ENCODE measurements at places on chromosomes 7 and 10. TPM values are rescaled to one million over a fixed set of nuclear protein-coding genes. Genes with fewer than 3 reads are reported as not detected.
A peak's percentile ranks its signal among the peaks of the same experiment; 100 is the strongest.

DNA sequence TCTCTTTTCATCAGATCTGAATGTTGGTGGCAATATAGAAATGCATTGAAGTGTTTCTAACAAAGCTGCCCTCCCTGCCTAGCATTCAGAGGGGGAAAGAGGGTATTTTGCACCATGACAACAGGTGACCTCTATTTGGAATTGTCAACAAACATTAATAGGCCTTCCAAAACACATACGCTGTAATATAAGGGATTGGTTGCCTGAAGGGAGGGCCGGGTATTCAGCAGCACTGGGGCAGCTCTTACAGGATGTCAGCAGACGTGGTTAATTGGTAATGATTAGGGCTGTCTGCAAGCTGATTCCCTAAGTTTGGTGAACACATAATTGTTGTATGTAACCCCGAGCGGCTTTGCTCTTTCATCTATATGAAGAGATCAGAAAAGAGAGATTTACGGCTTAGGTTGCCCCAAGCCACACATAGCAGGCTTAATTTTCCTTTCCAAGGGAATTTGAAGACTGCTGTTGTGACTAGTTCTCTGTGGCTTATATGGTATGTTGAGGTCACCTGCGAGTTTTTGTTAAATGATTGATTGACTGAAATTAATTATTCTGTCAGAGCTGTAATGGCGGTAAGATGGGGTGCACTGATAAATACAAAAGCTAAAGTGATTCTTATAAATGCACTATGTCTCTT is 759.3 kb downstream of the LRMDA start:
- H3K27ac ChIP-seq, result peak overlapping the region; percentile 47
- no peaks in the 10 kb centered on the region for H3K36me3 ChIP-seq
- peaks cover 50% of the 10 kb centered on the region for H3K4me1 ChIP-seq
- no peak overlapping the region for H3K4me3 ChIP-seq
- DNase-seq, result no peak
- H3K27me3 ChIP-seq, result peaks cover 9% of the 10 kb centered on the region

DNA sequence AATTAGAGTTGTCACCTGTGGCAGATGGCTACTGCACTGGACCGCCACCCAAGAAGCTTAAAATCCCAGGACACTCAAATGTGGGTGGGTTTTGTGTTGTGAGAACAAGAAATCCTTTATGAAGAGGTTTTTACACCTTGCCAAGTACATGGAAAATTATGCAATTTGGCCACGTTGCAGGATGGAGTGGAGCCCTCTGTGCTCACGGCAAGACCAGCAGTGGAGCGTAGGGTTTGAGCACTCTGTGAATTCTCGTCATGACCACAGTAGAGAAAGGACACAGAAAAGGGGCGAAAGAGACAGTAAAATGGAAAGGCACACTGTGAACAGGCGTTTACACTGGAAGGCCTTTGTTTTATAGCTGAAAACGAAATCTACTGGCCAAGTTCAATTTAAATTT is 222.6 kb downstream of the ADARB2 start:
- no peaks in the 10 kb centered on the region for H3K36me3 ChIP-seq
- H3K4me1 ChIP-seq, result no peaks in the 10 kb centered on the region
- peaks cover 17% of the 10 kb centered on the region for H3K27me3 ChIP-seq
- no peak for DNase-seq

DNA sequence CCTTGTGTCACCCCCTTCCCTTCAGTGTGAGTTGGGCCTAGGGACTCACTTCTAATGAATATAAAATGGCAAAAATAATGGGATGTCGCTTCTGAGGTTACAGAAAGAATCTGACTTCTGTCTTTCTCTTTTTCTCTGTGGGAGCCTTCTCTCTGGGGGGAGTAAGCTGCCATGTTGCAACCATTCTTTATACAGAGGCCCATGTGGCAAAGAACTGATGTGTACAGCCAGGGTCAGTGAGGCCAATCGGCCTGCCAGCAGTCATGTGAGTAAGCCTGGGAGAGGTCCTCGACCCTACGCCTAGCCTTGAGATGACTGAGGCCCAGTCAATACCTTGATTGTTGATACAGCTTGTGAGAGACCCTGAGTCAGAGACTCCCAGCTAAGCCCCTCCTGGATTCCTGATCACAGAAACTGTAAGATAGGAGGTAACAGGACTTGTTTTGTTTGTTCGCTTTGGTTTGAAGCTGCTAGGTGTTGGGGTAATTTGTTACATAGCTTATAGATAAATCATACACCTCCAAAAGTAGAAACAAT is 1.7 kb downstream of the TCAF1 start:
- H3K4me1 ChIP-seq, result peaks cover 42% of the 10 kb centered on the region
- H3K4me3 ChIP-seq, result peak overlapping the region; percentile 97
- no peak for DNase-seq
- no peaks in the 10 kb centered on the region for H3K36me3 ChIP-seq
- no peaks in the 10 kb centered on the region for H3K27me3 ChIP-seq

- H3K4me1 ChIP-seq, result no peaks in the 10 kb centered on the region
- H3K36me3 ChIP-seq, result no peaks in the 10 kb centered on the region
- no peak for DNase-seq
These were observed 7.6 kb upstream of the TMEM248 start for GRCh38 chr7:66913118-66914037.

DNA sequence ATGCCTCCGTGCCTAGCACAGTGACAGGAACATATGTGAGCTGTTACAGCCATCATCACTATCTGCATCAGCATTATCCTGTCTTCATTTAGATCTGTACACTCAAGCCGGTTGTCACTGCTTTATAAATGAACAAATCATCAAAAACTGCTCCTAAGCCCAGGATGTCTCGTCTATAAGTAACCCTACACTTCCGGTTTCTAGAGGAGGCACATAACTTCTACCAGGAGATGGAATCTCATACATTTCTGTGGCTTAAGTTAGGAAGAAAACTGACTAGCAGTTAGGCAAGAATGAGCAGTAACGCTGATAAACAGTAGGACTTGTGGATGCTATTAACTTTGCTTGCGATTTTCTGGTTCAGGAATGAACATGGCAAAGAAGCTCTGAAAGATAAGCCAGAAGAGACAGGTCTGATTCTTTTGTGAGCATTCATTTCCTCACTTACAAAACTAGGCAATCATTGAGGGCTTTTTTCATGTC is 1199.2 kb downstream of the SORCS3 start:
- H3K27me3 ChIP-seq, result peaks cover 2% of the 10 kb centered on the region
- no peaks in the 10 kb centered on the region for H3K36me3 ChIP-seq
- H3K27ac ChIP-seq, result no peak overlapping the region
- no peak overlapping the region for H3K4me3 ChIP-seq

GRCh38 chr7:29184599-29184998 is 10.0 kb upstream of the CHN2 start:
- H3K4me3 ChIP-seq, result no peak overlapping the region
- peaks cover under 1% of the 10 kb centered on the region for H3K4me1 ChIP-seq
- no peaks in the 10 kb centered on the region for H3K36me3 ChIP-seq
- no peaks in the 10 kb centered on the region for H3K27me3 ChIP-seq

DNA sequence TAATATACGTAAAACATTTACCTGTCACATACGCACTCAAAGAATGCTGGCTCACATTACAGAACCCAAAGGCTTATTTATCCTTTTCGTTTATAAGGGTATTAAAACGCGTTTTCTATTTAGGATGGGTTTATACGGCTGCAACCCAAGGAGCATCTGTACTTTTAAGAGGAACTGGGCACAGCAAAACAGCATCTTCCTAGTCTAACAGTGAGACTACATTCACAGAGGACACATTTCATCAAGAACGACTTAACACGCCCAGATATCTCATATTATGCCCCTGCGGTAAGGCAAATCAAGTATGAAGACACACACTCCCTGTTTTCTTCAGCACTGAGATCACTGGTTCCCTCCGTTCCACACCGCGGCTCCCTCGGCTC is 533 bp upstream of the DMTF1 start:
- DNase-seq, result no peak
- H3K27ac ChIP-seq, result peak overlapping the region; percentile 99
- no peaks in the 10 kb centered on the region for H3K36me3 ChIP-seq
- H3K4me3 ChIP-seq, result peak overlapping the region; percentile 98

- H3K4me1 ChIP-seq, result no peaks in the 10 kb centered on the region
- no peak for DNase-seq
- peaks cover 13% of the 10 kb centered on the region for H3K27me3 ChIP-seq
- H3K4me3 ChIP-seq, result no peak overlapping the region
These were observed 123.0 kb upstream of the SP4 start for GRCh38 chr7:21304808-21305375.

- H3K4me3 ChIP-seq, result no peak overlapping the region
- H3K27me3 ChIP-seq, result peaks cover 14% of the 10 kb centered on the region
- H3K27ac ChIP-seq, result peak overlapping the region; percentile 91
- no peaks in the 10 kb centered on the region for H3K36me3 ChIP-seq
- H3K4me1 ChIP-seq, result peaks cover 58% of the 10 kb centered on the region
- DNase-seq, result no peak
These were observed 40.0 kb downstream of the SYPL1 start for GRCh38 chr7:106071999-106072714.

SCIN gene
- 3.9 TPM for total RNA-seq

FOXL3 gene
- not detected for total RNA-seq

DNA sequence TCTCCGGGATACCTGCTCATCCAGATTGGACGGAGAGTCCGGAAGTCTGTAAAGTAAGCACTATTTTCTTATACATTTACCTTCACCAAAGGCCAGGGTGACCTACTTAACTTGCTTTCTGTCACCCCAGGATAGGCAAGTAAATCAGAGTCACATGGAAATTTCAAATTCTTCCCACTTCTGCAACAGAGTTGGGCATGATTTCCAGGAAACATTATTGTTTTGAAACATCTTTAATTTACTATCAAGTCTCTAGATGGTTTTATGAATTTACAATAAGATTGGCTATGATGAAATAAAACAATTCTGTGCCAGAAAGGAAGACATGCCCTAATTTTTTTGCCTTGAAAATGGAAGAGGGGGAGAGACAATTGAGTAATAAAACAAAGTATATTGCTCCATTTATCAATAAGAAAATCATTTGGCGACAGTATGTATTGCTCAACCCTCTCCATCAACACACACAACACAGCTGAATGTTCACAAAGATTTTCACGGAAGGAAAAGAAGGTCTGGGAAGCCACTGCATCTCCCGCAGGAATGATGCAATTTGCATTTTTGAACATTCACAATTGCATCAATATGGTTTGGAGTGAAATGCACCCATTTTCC is 702.8 kb downstream of the PARD3 start:
- peaks cover 9% of the 10 kb centered on the region for H3K36me3 ChIP-seq
- no peak overlapping the region for H3K4me3 ChIP-seq
- no peak for DNase-seq
- no peaks in the 10 kb centered on the region for H3K27me3 ChIP-seq

GRCh38 chr7:28556025-28556424 is 143.7 kb downstream of the CREB5 start:
- no peak overlapping the region for H3K27ac ChIP-seq
- DNase-seq, result no peak
- no peak overlapping the region for H3K4me3 ChIP-seq
- H3K36me3 ChIP-seq, result no peaks in the 10 kb centered on the region

DYNC1I1 gene
- 4.4 TPM for total RNA-seq

EPO gene
- 0.27 TPM for total RNA-seq

DNA sequence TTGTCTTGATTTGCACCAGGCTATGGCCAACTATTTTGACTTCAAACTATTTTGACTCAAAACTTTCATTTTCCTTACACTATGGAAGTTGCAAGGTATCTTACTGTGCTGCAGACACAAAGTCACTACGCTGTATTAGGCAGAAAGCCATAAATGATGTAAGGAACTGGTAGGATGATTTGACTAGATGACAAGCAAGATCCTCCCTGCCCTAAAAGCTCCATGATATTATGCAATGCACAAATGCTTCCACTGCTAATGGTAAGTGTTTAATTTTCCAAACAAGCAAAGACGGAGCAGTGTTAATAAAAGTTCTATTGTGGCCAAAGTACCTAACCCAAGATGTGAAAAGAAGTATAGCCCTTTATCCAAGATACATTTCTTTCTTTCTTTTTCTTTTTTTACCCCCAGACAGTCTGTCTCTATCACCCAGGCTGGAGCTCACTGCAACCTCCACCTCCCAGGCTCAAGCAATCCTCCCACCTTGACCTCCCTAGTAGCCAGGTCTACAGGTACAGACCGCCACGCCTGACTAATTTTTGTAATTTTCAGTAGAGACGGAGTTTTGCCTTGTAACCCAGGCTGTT is 98.2 kb downstream of the ANK3 start:
- H3K27me3 ChIP-seq, result no peaks in the 10 kb centered on the region
- no peaks in the 10 kb centered on the region for H3K36me3 ChIP-seq
- peaks cover 76% of the 10 kb centered on the region for H3K4me1 ChIP-seq

AGMO gene
- total RNA-seq, result 1.1 TPM

DNA sequence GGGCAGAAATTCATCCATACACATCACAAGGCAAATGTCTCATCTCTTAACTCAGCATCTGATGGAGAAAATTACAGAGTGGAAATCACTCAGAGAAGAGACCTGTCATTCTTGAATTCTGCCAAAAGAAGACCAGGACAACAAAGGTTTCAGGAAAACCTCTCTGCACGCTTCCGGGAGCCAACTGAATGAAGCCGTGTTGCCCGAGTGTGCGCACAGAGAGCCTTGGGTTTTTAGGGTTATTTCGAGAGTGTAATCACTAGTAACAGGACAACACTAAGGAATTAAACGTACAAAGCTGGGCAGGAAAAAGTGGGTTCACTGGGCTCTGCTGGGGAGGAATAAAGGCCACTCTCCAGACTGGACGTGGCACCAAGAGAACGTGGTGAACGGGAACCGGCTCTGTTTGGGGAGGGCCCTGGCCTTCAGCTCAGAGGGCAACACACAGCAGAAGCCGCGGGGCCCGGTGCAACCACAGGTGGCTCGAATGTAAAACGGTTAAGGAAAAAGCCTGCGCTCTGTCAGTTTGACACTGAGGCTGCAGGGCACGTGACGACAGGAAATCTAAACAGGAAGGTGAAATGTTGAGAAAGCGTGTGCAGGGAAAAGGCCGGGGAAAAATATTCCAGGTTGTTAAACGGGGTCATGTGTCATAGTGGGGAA is 331.5 kb downstream of the DNAJB6 start:
- no peak overlapping the region for H3K4me3 ChIP-seq
- H3K27ac ChIP-seq, result no peak overlapping the region

- no peaks in the 10 kb centered on the region for H3K4me1 ChIP-seq
- H3K36me3 ChIP-seq, result peaks cover 5% of the 10 kb centered on the region
- no peak overlapping the region for H3K4me3 ChIP-seq
- no peaks in the 10 kb centered on the region for H3K27me3 ChIP-seq
- no peak overlapping the region for H3K27ac ChIP-seq
These were observed 33.7 kb downstream of the MCM10 start for GRCh38 chr10:13195016-13195415.

- no peak for DNase-seq
- H3K4me1 ChIP-seq, result no peaks in the 10 kb centered on the region
- no peak overlapping the region for H3K4me3 ChIP-seq
- no peaks in the 10 kb centered on the region for H3K36me3 ChIP-seq
These were observed 39.3 kb downstream of the INSYN2A start for GRCh38 chr10:127157089-127157488.

RALA gene
- 28.4 TPM for total RNA-seq

DNA sequence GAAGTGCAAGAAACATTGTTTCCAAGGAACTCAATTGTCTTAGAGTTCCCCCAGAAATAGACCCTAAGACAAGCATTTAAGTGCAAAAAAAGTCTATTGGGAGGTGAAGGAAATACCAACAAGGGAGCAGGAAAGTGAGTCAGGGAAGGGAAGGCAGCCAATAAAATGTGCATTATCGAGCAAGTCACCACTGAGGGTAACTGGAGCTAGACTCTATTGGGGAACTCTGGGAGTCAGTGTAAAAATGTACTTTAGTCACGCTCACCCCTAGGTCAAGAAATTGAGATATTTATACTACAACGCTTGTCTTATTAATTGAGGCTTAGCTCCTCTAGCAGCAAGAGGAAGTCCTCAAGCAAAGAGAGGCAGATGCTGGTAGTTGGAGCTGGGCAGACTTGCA is 137.7 kb downstream of the RTKN2 start:
- H3K4me1 ChIP-seq, result no peaks in the 10 kb centered on the region
- no peak overlapping the region for H3K27ac ChIP-seq
- peaks cover 8% of the 10 kb centered on the region for H3K36me3 ChIP-seq
- H3K27me3 ChIP-seq, result no peaks in the 10 kb centered on the region
- no peak overlapping the region for H3K4me3 ChIP-seq

Data from mesothelial cell of epicardium (in vitro differentiated cells).